Fibroblast of the conjunctiva (primary cell): ENCODE measurements at places on chromosomes 6 and 20.
A peak's percentile ranks its signal among the peaks of the same experiment; 100 is the strongest.

GRCh38 chr6:144730088-144730645 lies 445.0 kb downstream of the UTRN start:
- no peak for DNase-seq

DNA sequence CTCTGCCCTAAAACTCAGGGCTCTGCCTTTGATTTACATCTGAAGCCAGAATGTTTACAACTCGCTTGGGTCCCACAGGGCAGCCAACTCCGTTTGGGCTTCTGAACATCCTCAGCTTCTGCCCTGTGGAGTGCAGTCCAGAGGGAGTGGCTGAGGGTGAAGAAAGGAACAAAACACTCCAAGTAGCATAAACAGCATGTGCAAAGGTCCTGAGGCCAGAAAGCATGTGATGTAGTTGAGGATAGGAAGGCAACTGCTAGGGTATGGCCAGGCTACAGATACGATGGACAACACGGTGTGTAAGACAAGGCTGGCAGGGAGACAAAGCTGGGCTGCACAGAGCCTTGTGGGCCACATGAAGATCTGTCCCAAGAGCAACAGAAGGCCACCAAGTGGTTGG lies 12.5 kb downstream of the JAG1 start:
- DNase-seq: no peak

- DNase-seq: peak; percentile 17
These were observed 272.9 kb upstream of the SUPT3H start for GRCh38 chr6:45650524-45651135.

DNA sequence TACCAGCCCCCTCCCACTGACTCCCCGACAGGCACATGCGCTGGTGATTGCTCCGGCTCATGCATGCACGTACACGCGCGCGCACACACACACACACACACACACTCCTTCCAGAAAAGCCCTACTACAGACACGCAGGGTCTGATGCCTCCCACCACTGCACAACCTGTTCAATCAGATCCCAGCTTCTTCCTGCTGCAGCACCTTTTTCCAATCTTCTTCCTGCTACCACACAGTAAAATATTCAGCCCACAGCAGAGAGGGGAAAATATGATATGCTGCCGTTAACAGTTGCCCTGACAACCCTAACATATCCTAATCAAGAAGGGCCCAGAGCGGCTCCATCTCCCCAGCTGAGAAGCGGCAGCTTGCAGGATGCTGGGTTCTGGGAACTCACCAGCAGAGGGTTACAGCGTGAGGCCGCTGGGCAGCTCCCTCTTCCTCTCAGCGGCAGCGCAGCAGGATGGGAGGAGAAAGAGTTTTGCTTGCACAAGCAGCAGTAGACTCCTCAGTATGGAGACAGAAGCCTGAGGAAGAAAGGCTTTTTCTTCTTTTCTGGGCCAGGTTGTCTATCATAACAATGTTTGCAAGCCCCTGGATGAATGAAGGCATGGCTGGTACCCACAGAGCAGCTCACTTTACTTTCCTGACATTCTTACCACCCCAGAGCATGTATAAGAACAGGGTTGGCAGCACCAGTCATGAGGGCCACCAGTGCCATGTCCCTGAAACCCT lies 23.9 kb downstream of the MAP7 start:
- DNase-seq: peak; percentile 32

DNA sequence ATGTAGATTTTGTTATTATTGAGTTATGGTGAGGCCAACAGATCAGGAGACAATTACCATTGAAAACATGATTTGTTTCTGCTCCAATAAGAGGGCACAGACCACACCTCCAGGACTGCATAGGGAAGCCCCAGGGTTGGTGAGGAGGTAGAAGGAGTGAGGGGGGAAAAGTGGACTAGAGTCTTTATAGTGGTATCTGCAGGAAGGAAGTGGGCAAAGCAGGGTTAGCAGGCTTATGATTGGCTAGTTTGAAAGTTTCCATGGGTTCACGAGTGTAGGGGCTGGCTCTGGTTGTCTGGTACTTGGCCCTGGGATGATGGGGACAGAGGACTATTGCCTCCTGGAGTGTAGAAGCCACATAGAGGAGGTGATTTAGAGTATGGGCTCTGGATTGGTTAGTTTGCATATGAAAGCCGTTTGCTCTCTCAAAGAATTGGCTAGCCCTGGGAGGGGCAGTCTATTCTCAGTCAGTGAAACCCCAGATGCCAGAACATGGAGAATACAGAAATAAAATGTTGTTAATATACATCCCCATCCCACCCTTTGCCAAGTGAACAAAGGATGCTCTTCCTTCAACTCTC lies 156.6 kb downstream of the KLHL32 start:
- no peak for DNase-seq

DNA sequence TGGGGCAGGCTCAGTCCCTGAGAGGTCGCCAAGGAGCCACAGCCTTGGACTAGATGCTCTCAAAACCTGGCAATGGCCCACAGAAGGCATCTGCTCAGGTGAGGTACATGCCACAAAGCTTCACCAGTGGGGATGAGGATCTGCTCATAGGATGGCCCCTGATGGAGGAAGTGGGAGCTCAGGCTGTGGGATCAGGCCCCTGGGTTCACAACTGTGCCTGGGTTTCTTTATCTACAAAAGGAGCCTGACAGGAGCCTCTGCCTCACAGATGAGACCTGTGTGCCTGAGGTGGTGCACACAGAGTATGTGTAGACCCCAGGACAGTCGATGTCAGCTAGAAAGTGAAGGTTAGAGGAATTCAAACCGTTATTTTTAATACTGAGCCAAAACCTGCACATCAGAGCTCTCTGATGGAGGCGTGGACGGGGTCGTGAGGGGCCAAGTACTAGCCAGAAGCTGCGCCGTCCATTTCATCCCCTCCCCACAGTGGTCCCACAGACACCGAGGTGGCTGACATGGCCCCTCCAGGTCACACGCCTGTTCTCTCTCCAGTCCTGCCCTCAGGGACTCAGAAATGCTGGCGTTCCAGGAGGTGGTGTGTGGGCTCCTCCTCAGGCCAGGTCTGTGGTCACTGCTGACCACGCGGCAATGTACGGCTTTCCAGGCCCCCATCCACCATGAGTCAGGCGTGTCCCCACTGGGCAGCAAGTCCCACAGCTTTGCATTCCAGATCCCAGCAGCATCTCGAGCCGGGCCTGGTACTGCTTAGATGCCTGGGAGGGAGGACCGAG lies 33.3 kb downstream of the NTSR1 start:
- no peak for DNase-seq

- no peak for DNase-seq
These were observed 87.0 kb downstream of the FHL5 start for GRCh38 chr6:96649926-96650325.

DNA sequence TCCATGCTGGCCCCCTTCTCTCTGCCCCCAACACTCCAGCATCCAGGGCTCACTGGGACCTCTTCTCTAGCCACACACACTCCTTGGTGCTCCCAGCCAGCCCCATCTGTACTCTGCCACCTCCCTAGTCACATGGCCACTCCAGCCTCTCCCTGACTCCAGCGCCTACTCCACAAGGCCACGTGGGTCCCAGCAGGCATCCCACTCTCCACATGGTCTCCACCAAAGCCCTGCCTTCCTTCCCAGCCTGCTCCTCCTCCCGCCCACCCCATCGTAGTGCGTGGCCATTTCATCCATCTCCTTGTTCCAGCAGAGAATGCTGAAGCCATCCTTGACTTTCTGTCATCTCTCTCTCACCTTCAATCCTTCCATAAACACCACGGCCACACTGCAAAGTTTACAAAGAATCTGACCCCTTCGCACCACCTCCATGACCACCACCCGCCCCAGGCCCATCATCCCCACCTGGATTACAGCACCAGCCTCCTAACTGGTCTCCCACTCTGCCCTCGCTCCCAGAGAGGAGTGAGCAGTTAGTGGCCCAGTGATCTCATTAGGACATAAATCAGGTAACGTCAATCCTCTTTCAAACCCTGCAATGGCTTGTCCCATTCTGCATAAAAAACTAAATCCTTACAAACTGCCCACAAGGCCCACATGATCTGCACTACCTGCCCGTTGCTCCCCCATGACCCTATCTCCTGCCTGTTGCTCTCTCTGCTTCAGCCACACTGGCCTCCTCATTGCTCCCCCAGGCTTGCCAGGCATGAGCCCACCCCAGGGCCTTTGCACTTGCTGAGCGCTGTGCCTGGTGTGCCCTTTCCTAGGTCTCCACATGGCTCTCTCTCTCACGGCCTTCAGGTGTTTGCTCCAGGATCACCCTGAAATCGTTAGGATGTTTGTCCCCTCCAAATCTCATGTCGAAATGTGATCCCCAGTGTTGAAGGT lies 96.2 kb downstream of the GRM4 start:
- DNase-seq: no peak

GRCh38 chr20:48171626-48172356 lies 386.5 kb upstream of the SULF2 start:
- no peak for DNase-seq

DNA sequence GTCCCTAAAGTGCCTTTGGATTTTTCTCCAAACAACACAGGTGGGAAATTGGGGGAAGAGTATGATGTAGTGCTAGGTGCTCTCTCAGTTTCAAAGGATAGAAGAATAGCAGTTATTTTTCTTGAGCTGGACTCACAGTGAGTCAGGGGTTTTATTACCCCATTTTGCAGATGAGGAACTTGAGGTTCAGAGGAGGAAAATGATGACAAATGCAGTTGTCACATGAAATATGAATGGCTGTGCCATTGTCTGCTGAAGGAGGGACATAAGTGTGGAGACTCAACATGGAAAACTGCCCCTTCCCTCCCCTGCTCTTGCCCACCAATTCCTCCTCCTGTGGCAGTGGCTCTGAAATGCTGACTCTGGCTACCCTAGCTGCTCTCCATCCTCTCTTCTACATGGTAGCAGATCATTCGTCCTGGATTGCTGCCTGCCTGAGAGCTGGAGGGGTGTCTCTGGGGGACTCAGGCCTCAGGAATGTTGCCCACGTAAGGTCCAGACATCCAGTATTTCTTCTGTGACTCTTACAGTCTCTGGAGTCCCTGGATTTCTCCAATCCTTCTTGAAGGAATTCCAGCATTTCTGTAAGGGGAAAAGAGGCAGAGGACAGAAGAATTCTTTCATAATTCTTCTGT lies 37.6 kb upstream of the EPB41L1 start:
- DNase-seq: no peak

DNA sequence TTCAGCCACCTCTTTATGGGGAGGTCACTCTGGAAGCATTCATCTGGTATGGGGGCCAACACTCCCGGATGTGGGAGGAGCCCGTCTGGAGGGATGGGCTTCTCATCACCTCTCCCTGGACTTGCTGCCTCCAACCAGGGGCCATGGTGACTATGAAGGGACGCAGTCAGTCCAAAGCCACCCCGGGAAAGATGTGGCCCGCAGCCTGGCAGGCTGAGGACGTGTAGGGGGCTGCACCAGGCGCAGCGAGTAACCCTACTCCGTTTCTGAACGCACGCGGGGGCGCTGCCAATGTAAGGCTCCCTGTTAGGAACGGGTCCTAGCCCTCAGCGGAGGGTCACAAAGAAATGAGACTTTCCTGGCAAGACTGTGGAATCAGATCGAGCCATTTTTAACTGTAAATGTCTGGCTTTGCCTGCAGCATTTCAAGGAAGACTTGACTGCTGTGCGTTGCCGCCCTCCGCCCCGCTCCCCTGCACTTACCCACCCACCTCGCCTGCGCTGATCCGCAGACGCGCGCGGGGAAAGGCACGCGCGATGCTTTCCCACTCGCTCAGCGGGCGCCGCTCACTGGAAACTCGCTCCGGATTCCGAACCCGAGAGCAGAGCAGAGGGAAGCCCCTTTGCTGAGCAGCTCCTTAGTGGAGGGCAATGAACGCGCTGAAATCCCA lies 55.1 kb downstream of the IL20RA start:
- DNase-seq: no peak

DNA sequence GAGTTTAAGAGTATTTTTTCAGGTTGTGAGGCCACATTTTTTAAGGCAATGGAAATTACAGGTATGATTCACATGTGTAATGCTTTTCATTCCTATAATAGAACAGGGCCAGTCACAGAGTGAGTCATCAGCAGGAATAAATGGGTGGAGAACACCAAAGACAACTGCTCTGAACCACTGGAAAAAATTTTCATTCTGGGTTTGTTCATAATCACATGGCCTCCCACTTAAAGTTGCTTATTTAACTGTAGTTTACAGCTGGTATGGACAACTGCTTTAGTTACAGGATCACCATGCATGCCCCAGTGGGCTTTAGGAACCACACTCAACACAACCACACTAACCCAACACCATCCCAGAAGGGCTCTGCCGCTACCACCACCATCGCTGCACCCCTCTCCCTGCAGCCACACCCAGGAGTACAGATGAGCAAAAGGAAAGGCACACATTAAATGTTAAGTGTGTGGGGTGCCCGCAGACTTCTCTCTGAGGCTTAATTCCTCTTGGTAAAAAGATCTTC lies 107.0 kb upstream of the DST start:
- DNase-seq: peak; percentile 23

GRCh38 chr20:33733654-33734576 lies 2.1 kb downstream of the ZNF341 start:
- peak; percentile 55 for DNase-seq

- DNase-seq: no peak
These were observed 48.4 kb upstream of the THEMIS start for GRCh38 chr6:127949251-127949650.

GRCh38 chr6:79215213-79215824 lies 19.2 kb downstream of the HMGN3 start:
- no peak for DNase-seq

DNA sequence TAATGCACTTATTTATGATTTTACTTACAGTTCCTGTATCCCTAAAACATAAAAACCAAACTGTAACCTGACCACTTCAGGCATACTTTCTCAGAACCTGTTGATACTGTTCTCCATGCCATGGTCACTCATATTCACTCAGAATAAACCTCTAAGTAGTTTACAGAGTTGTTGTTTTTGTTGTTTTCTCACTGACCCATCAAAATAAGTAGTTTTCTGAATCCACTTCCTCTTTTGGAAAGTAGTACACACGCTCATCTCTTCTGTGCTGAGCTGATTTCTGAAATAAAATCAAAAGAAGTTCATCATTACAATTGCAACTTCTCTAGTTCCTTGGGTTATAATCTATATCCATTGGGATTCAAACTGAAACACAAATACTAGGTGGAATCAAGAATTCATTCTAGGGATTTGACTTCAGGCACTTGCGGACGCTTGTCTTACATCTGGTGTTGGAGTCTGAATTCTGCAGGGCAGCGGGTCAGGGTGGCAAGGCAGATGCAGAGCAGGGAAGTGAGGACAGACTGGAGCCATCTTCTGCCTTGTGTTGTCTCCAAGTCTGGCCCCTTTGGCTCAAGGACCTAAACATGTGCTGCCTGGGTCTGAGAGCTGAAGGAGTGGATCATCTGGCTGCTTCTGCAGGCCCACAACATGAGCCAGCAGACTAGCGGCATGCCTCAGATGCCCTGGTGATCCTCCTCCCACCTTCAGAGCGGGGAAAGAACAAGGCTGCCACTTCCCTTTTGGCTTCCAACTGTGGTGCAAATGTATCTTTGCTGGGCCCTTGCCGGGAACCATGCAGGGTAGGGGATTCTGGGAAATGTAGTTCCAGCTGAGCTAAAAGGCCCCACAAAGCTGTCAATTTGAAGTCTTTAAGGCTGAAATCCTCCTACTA lies 167.9 kb upstream of the MYLIP start:
- DNase-seq: no peak

DNA sequence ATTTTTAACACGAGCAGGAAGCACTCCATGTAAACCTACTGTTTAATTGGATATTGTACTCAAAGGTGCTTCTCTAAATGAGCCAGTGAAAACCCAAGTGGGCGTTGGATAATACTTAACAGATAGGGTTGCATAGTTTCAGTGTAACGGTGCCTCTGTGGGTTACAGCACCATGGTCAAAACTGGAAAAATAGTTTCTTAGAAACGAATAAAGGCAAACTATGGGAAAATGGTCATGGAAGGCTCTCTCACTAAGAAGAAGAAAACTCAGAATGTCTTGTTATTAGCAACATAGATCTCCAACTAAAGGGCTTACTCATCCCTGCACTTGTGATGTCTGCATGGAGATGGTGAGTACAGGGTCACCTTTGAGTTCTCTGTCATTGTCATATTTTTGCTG lies 59.1 kb upstream of the NEDD9 start:
- DNase-seq: no peak
